ENCODE measurements at places on chromosomes 3 and 15.
A peak's percentile ranks its signal among the peaks of the same experiment; 100 is the strongest.

GRCh38 chr3:105584003-105584790 is 217.5 kb downstream of the ALCAM start:
- no peak for DNase-seq

DNA sequence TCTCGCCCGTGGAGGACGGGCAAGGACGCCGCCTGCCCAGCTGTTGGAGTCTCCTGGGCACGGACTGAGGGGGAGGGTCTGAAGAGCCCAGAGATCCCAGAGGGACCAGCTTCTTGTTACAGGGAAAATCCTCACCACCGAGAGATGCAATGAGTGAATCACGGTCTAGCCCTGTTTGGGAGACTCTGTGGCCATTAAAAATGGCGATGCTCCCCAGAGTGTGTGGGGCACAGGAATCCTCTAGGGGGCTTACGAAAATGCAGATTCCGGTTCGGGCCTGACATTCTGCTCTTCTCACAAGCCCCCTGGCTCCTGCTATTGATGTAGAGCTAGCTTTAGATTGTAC is 35.5 kb upstream of the EPHB3 start:
- no peak for DNase-seq

DNA sequence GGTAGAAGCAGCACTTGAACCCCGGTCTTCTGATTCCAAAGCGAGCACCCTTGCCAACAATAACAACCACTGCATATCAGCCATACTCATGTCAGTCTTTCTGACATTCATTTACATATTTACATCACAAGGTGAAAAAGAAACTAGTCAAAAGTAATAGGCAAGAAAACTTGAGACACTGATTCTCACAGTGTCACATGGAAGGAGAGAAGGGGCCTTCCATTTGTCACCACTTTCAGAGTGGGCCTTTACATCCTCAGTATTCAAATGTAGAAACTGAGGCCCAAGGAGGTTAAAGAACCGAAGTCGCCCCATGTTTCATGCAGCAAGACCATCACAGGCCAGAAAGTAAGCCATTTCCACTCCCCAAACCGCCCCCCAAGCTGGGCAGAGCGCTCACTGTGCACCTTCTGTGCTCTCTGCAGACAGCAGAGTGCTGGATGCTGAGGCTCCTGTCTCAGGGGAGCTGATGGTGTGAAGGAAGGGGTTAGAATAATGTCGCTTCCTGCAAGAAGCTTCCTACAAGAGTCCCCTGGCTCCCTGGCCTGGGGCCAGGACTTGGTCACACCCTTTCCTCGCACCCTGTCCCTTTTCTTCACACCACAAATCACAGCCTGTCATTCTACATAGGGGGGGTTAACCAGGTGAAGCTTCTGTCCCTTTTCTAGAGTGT is 260.1 kb downstream of the UACA start:
- DNase-seq: no peak

- no peak for DNase-seq
Observed at GRCh38 chr3:108099244-108099643, 8.4 kb upstream of the CD47 start.

DNA sequence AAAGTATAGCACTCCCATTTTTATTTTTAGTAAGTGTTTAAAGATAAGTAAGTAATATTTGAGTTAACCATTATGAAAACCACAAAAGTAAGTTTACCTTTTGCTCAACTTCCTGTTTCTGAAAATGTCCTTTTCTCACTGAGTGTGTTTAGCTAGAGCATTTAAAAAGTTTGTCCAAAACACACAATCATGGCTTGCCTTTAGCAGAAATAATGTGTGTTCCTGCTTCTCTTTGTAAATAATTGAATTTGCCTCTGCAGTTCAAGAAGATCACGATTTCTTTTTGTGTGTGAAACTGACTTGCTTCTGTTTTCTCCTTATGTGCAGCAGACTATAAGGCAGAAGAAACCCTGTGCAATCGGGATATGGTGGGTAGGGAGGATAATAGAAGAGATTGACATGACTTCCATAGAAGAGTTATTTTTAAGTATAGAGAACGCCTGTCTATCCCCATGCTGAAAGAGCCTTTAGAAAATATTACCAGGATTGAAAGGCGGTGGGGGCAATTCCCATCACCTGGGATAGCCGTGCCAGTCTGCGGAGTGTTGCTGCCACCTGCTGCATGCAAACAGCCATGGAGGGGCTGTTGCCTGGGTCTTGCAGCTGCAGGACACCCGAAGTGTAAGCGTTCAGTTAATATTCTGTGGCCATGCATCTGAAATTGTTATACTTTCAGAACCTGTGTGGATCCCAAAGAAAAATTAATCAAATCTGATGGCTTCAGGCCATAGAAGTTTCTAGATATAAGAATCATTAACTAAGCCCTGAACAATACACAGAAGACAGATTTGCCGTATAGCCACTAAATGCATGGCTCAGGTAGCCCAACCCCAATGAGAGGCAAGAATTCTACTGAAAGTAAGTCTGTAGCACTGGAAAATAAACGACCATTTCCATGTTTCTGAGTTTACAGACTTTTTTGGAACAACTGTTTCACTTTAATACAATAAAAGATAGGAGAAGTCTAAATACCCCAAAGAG is 2.4 kb upstream of the CD96 start:
- DNase-seq: peak; percentile 59

GRCh38 chr3:187519428-187519890 is 150.7 kb downstream of the SST start:
- no peak for DNase-seq

- no peak for DNase-seq
Observed at GRCh38 chr3:101084404-101084803, 91.2 kb upstream of the ABI3BP start.

DNA sequence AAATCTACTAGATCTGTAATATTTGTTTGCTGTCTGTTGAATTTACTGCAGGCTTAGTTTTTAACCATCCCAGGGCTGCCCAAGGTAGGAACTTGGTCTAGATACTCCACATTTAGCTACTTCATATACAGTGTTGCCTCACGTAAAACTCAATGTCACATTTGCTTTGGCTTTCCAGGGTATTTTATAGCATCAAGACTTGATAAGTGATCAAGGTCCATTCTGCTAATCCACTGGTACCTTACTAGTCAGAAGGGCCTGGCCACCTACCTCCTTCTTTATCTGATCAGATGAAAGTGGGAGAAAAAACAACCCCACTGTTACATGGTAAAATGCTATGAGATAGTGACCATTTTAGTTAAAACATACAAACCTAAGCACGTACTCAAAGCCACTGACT is 25.5 kb upstream of the GREM1 start:
- no peak for DNase-seq

DNA sequence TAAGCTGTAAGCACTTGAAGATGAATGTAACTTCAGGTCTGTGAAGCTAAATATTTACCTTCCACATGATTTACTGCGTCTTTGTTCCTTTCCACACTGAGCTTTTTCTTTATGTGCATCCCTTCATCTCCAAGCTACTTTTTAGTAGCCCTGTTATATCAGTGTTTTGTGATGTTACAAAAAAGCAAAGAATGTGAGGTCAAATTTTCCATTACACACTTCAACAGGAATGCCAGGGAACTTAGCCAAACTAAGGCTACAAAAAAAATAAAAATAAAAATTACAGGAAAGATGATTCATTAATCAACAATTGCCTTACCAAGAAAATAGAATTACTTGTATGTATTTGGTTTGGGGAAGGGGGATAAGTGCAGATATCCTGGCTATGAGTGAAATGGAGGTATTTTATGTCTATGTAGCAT is 73.0 kb downstream of the FILIP1L start:
- no peak for DNase-seq

DNA sequence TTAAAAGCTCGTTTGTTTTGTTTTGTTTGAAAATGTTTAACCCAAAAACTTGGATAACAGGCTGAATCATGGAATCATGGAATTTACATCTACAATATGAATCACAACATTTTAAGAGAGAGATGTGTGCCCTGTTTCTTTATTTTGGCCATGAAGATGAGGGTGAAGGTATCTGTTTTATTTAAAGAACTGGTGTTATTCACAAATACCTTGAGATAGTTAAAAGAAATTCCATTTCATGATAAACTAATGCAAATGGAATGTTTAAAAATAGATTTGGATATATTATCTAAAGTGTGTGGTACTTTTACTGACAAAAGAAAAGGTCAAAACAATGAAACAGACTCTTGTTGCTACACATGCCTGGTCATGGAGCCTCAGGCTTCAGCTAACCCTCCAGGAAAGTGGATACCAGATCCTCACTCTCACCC is 486.0 kb upstream of the CFAP20DC start:
- DNase-seq: no peak

- DNase-seq: no peak
Observed at GRCh38 chr15:37032091-37032775, 68.1 kb downstream of the MEIS2 start.

- DNase-seq: no peak
Observed at GRCh38 chr3:188037195-188037718, 116.7 kb upstream of the LPP start.

DNA sequence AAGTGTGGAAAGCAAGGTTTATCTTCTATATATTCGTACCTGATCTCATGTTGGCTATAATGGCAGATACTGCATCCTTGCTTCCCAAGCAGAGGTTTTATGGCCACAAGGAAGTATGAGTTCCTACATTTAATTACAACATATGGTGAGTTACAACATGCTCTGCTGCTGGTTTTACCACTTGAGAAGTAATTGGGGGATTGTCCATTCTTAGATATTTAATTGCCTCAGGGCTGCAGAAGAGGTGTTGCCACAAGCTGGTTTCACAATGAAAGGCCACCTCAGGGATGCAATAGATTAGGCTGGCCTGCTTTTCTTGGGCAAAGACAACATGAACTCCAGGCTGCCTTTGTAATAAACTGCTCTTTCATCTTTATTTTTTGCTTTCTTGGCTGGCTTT is 48.6 kb downstream of the RAP2B start:
- no peak for DNase-seq

DNA sequence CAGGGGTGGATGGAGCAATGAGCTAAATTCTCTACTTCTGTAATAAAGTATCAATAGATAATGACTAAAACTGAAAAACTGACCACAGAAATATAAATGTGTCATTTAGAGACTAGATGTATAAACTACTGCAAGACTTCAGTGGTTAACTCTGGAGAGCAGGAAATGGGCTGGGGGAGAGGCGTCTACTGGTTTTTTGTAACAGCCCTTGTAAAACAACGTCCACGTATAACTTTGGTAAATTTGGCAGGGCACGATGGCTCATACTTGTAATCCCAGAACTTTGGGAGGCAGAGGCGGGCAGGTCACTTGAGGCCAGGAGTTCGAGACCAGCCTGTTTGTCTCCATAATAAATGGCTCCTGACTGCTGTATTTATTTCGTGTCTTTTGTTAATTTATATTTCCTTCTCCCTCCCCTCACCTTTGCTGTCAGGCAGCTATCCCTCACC is 12.5 kb downstream of the RAB27A start:
- peak; percentile 23 for DNase-seq

DNA sequence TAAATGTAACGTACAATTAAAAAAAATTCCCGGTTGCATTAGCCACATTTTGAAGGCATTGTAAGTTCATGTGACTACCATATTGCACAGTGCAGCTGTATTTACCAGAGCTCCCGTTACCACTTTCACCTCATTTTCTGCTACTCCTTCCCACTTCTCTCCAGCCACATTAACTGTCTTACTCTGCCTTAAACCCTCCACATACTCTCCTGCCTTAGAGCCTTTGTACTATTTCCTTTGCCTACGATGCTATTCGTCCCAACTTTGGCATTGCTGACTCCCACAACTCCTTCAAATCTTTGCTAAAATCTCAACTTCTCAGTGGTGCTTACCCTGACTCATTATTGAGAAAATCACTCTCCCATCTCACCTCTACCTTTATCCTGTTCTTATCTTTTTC is 115.2 kb downstream of the CADM2 start:
- no peak for DNase-seq

Data from stimulated activated CD4-positive, alpha-beta T cell treated with anti-CD3 and anti-CD28 coated beads, Interleukin-4, amount 100 ng/mL, for 4 hours (primary cell).